ENCODE measurements at places on chromosomes 1 and 21. TPM values are rescaled to one million over a fixed set of nuclear protein-coding genes. Genes with fewer than 3 reads are reported as not detected.

DNA sequence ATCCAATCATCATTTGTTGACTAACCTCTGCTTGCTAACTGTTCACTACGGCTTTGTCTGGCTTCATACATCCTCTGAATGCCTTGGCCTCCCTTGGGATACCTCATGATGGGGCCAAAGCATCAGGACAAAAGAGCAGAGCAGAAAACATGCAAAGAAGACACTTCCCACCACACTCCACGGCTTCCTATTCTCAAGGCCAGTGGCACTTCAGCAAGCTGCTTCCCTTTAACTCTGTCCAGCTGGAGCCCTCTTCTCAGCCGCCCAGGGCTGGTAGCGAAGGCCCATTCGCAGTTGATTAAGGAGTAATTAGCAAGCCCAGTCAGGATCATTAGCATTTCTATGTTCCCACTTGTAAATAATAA is 224.3 kb upstream of the FGGY start:
- H3K27ac ChIP-seq, result no peak overlapping the region
- no peaks in the 10 kb centered on the region for H3K36me3 ChIP-seq
- H3K27me3 ChIP-seq, result no peaks in the 10 kb centered on the region

DNA sequence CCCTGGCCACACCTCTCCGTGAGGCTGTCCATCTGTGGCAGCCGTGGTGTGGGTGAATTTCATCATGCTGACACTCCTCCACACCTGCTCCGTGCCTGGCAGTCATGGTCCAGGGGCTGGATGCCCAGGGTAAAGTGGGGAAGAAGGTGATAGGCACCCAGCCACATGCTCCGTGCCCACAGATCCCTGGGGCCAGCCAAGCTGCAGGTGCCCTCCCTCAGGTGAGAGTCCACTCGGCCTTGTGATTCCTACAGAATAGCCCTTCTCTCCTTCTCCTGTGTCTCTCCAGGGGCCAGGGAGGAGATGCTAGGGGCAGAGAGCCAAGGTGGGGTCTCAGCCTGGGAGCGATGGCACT is 16.8 kb upstream of the POFUT2 start:
- H3K4me1 ChIP-seq, result peaks cover 5% of the 10 kb centered on the region
- no peak for DNase-seq
- H3K27ac ChIP-seq, result no peak overlapping the region

DNA sequence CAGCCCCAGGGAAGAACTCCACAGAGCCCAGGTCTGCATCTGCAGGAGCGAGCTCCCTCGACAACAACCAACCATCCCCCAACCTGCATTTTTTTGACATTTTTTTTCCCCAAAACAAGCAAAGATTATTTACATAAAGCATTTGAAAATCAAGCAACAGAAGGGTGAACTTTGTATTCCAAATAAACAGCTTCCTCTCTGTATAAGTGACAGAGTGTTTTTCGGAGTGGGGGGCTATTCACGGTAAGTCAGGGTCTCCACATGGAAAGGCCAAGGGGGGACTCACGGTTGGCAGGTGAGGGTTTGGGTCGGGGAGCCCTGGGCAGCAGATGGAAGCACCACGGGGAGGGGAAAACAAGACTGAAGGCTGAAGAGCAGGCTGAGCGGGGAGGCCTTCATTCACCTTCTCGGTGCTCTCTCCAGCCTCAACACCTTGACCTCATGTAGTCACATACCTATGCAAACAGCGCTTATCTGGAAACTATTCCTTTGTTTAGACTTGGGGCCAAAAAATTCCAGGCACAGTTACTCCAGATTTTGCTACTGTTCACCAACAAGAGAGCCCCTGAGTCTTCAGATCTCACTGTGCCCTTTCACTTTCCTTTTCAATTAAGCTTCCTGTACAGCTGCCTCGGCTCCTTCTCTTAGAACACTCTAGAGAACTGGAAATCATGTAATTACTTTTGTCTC is 27.6 kb downstream of the C2CD2 start:
- H3K27me3 ChIP-seq, result no peaks in the 10 kb centered on the region
- peak; percentile 76 for DNase-seq
- peak overlapping the region; percentile 69 for H3K4me3 ChIP-seq
- peaks cover 6% of the 10 kb centered on the region for H3K4me1 ChIP-seq
- no peaks in the 10 kb centered on the region for H3K36me3 ChIP-seq

DNA sequence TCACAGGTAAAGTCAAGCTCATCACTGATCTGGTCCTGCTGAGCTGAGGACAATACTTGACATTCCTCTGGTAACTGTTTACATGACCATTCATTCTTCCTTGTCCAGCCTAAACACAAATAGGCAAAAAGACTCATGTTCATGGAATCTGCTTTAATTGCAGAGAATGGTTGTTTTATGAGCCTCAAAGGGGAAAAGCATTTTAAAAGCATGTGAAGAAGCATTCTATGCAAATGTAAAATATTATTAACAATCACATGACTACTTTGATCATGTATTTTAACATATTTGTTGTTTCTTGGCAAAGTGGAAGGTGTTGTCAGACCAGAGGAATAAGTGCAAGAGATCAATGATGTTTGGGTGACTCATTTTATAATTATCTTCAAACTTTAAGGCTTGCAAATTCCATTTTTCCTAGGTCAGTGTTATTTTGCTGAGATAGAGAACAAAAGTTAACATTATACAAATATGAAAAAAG is 133.7 kb downstream of the RUNX1 start:
- DNase-seq, result peak; percentile 73
- no peaks in the 10 kb centered on the region for H3K36me3 ChIP-seq
- peak overlapping the region; percentile 46 for H3K27ac ChIP-seq

GRCh38 chr1:41444246-41444645 is 40.2 kb downstream of the EDN2 start:
- no peaks in the 10 kb centered on the region for H3K36me3 ChIP-seq
- H3K4me1 ChIP-seq, result 0 out of 2 replicates have a peak, but pooled peaks cover 5% of the 10 kb centered on the region
- no peak overlapping the region for H3K27ac ChIP-seq

DNA sequence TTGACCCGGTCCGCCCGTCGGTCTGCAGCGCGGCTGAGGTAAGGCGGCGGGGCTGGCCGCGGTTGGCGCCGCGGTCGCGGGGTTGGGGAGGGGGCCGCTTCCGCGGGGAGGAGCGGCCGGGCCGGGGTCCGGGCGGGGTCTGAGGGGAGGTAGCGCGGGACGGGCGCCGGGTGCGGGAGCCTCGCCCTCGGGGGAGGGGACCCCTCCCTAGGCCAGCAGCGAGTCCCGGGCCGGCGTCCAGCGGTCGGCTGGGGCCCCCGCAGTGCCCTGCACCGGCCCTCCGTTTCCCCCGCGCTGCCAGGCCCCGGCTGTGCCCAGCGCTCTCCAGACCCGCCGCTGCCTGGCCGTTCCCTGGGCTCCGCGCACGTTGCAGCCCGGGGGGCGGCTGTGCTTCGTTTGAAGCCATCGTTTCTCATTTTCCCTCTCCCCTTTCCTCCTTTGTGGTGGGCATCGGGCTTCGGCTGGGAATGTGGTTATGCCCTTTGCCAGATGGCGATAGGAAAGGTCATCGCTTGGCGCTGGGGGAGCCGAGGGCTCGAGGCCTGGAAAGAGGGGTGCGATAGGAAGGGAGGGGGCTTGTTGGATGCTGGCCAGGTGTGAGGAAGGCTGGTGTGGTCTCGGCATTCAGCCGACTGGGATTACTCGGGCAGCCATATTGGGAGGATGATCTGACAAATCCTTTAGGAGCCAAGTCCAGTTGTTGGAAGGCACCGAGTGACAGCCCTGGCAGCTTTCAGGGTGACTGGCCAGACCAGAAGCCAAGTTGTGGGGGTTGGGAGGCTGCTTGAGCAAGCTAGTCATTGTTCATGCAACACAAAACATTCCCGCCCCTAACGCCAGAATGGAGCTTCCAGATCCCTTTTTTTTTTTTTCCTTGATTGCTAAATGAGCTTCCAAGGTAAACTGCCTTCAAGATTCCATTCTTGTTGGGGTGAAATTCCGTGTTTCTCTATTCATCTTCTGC is 753 bp downstream of the KIF1B start:
- no peaks in the 10 kb centered on the region for H3K36me3 ChIP-seq
- no peaks in the 10 kb centered on the region for H3K27me3 ChIP-seq
- peak overlapping the region; percentile 99 for H3K27ac ChIP-seq
- H3K4me1 ChIP-seq, result peaks cover 23% of the 10 kb centered on the region
- peak; percentile 99 for DNase-seq

DNA sequence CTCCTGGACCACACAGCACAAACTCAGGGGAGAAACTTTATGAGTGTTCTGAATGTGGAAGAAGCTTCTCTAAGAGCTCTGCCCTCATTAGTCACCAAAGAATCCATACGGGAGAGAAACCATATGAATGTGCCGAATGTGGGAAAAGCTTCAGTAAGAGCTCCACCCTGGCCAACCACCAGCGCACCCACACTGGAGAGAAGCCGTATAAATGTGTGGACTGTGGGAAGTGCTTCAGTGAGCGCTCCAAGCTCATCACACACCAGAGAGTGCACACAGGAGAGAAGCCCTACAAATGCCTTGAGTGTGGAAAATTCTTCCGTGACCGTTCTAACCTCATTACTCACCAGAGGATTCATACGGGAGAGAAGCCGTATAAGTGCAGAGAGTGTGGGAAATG is 22.5 kb downstream of the ZSCAN20 start:
- H3K36me3 ChIP-seq, result peaks cover 54% of the 10 kb centered on the region

GRCh38 chr1:165383067-165383466 is 26.6 kb upstream of the LMX1A start:
- H3K36me3 ChIP-seq, result no peaks in the 10 kb centered on the region
- H3K27me3 ChIP-seq, result no peaks in the 10 kb centered on the region
- DNase-seq, result peak; percentile 98
- H3K4me3 ChIP-seq, result 0 out of 2 replicates have a peak overlapping the region, but pooled peaks have one; percentile 3
- H3K4me1 ChIP-seq, result peaks cover 33% of the 10 kb centered on the region

GRCh38 chr1:18573170-18573569 is 57.5 kb upstream of the PAX7 start:
- no peak overlapping the region for H3K27ac ChIP-seq
- no peaks in the 10 kb centered on the region for H3K4me1 ChIP-seq
- no peak for DNase-seq
- H3K36me3 ChIP-seq, result no peaks in the 10 kb centered on the region

- H3K4me1 ChIP-seq, result peaks cover 57% of the 10 kb centered on the region
- H3K36me3 ChIP-seq, result no peaks in the 10 kb centered on the region
- H3K27me3 ChIP-seq, result no peaks in the 10 kb centered on the region
- no peak within 1 kb of the TSS for H3K4me3 ChIP-seq
- DNase-seq, result peak; percentile 71
These were observed at the start of gene S100A5 for GRCh38 chr1:153540394-153541361. Gene S100A5, minus strand, starts transcription at chr1:153540934. Its CDS starts 743 bp downstream, at chr1:153540191.

GRCh38 chr21:37139154-37139553 is 66.1 kb downstream of the TTC3 start:
- no peak for DNase-seq
- H3K36me3 ChIP-seq, result peaks cover 70% of the 10 kb centered on the region
- H3K27ac ChIP-seq, result no peak overlapping the region
- no peak overlapping the region for H3K4me3 ChIP-seq

DNA sequence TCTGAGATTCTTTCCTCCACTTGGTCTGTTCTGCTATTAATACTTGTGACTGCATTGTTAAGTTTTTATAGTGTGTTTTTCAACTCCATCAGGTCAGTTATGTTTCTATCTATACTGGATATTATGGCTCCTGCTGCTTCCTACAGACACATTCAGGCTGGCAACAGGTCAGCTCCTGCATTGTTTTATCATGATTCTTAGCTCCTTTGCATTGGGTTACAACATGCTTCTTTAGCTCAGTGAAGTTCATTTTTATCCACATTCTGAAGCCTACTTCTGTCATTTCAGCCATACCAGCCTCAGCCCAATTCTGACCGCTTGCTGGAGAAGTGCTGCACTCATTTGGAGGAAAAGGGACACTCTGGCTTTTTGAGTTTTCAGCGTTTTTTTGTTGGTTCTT is 37.3 kb upstream of the F3 start:
- no peaks in the 10 kb centered on the region for H3K27me3 ChIP-seq
- DNase-seq, result peak; percentile 62
- no peaks in the 10 kb centered on the region for H3K36me3 ChIP-seq
- H3K4me3 ChIP-seq, result no peak overlapping the region
- H3K4me1 ChIP-seq, result peaks cover 27% of the 10 kb centered on the region
- peak overlapping the region; percentile 68 for H3K27ac ChIP-seq

DNA sequence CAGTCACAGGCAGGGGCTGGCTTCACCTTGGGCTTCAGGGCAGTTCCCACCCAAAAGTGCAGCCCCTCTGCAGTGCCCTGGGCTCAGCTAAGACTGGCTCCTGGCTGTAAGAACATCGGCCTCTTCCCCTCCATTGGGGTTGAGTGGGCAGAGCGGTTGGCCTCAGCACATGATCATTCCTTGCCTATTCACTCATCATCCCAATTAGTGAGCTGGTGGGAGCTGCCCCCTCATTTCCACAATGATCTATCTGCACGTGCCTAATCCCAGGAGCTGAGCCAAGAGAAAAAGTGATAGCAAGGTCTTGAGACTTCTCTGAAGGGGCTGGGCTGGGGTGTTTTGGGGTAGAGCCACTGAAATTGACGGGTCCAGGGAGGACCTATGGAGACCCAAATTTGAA is 133.6 kb downstream of the SYF2 start:
- DNase-seq, result peak; percentile 13
- no peaks in the 10 kb centered on the region for H3K4me1 ChIP-seq
- no peak overlapping the region for H3K4me3 ChIP-seq
- peaks cover 26% of the 10 kb centered on the region for H3K27me3 ChIP-seq
- no peak overlapping the region for H3K27ac ChIP-seq

- no peak overlapping the region for H3K27ac ChIP-seq
- H3K4me1 ChIP-seq, result peaks cover 28% of the 10 kb centered on the region
- H3K4me3 ChIP-seq, result no peak overlapping the region
- no peak for DNase-seq
These were observed 7.1 kb upstream of the IER5 start for GRCh38 chr1:181081395-181081794.

DNA sequence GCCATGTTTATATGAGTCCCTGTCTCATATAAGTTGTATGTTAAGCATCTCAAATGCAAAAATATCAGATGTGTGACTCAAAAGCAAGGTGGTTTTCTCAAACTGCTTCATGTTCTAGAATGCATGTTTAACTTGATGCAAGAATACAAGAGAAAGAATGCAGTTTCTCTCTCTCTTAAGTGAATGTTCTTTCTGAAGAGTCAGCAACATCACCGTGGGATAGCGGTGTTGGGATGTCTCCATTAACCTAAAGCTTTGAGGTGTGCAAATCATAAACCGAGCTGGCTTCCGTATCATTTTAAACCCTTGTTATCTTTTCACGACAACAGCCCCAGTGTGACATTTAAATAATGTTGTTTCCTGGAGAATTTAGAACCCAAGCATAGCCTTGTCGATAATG is 48.4 kb upstream of the TARBP1 start:
- H3K27me3 ChIP-seq, result no peaks in the 10 kb centered on the region
- H3K4me3 ChIP-seq, result no peak overlapping the region
- no peaks in the 10 kb centered on the region for H3K36me3 ChIP-seq
- H3K27ac ChIP-seq, result no peak overlapping the region
- H3K4me1 ChIP-seq, result peaks cover 39% of the 10 kb centered on the region

ATPAF1 gene
- 43.3 TPM for polyA plus RNA-seq

BRDT gene
- not detected for polyA plus RNA-seq

GSTM1 gene
- polyA plus RNA-seq, result not detected

KMO gene
- not detected for polyA plus RNA-seq

DEDD gene
- 38.4 TPM for polyA plus RNA-seq

GLMN gene
- 12.3 TPM for polyA plus RNA-seq

RIPPLY3 gene
- not detected for polyA plus RNA-seq

RPE65 gene
- not detected for polyA plus RNA-seq

PCSK9 gene
- polyA plus RNA-seq, result 0.16 TPM
